Esophagus squamous epithelium (tissue), 5 donors: ENCODE measurements at places on chromosomes 16 and 17.

DNA sequence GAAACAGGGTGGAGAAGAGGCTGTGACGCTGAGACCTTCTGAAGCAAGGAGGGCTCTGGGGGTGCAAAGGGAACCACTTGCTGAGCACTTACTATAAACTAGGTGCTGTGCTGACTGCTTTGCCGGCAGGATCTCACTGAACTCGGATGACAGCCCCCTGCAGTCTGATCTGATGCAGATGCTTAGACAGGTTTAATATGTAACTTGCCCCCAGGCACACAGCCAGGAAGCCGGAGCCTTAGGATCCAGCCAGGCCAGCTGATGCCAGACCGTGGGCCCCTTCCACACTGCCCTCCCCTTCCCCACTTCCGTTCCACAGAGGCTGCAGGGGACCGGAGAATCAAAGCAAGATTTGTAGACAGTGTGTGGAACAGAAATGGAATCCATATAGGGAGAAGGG lies 23.1 kb downstream of the SPACA3 start:
- DNase-seq, result no peak

DNA sequence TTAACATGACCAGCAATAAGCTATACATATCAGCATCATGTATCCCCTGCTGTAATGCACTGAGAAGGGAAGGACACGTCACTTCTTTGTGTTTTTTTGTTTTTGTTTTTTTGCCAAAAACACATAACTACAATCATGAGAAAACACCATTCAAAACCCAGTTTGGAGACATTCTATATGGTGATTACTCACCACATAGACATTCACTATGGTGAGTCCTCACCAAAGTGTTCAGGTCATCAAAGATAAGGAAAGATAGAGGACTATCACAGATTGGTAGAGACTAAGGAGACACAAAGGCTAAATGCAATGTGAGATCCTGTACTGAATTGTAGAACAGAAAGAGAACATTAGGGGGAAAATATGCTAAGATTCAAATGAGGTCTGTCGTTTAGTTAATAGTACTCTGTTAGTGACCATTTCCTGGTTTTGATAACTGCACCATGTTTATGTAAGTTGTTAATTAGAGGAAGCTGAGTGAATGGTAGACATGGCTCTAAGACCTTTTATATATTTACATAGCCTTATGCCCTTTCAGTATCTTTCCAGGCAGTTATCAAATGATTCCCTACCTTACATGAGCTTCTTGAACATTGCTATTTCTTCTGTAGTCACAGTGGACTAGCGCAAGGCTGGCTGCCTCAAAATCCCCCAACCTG lies 46.6 kb downstream of the PIK3R5 start:
- no peak for DNase-seq

- DNase-seq, result no peak
Observed at GRCh38 chr16:48963901-48964615, 317.6 kb downstream of the CBLN1 start.

DNA sequence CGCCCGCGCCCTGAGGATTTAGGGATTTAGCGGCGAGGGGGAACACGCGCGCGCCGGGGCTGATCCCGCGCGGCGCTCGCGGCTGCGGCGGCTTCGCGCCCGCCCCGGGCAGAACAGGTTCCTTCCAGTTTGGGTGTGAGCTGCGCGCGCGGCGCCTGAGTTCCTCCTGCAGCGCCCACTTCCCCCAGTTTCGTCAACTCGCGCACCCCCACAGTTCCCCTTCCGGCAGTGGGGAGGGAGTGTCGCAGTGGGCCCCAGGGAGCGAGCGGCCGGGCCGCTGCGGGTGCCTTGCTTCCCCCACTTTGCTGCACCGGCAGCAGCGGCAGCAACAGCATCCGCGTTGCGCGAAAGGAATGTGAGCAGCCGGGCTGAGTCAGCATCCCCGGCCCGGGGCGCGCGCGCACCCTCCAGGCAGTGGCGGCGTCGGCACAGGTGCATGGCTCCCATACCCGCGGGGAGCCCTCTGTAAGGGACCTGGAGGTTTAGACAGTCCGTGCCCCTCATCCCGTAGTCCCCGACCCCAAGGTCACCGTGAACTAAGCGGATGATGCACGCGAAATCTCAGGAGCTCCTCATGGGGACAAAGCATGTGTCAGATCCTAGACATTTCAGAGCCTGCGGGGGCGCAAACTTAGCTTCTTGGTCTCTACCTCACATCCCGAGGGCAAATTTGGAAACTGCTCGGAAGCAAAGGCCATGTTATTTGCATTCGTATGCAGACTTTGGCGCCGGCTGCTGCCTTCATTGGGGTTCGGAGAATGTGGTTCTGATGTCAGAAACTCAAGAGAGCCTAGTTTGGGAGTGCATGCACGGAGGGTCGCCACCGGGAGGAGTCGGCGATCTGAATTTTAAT lies 767 bp downstream of the ARSG start:
- peak; percentile 73 for DNase-seq

GRCh38 chr17:50181591-50182560 lies 16.1 kb downstream of the SGCA start:
- DNase-seq, result no peak

DNA sequence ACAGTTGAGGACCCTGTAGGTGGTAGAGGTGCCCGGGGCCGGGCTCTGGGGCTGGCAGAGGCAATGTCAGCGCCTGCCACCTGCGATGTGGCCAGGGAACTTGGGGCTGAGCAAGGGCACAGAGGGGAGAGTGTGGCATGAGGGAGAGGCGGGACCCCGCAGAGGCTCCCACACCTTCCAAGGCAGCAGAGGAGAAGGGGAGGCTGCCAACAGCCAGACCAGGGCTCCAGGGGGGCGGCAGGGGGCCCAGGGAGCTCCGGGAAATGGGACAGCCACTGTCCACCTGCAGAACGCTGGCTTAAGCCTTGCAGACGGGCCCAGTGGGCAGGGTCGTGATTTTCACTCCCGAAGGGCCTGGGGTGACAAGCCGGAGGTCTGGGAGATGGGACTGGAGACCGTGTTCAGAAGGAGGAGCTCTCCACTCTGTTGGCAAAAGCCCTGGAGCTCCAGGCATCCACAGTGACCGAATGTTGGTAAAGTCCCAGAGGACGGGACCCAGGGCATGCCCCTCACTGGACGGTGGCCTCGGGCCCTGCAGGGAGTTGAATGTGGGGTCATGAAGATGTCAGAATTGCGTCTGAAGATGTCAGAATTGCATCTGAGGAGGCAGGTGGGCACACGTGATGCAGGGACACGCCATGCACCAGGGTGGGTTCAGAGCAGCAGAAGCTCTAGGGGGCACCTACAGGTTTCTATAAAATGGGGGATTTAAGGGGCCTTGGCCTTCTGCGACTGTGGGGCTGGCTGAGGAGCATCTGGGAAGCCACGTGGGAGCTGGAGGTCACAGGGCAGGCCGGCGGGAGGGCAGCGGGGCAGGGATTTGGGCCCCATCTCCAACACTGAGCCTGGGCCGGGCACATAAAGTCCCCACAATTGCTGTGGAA lies 18.6 kb downstream of the CD7 start:
- DNase-seq, result no peak

DNA sequence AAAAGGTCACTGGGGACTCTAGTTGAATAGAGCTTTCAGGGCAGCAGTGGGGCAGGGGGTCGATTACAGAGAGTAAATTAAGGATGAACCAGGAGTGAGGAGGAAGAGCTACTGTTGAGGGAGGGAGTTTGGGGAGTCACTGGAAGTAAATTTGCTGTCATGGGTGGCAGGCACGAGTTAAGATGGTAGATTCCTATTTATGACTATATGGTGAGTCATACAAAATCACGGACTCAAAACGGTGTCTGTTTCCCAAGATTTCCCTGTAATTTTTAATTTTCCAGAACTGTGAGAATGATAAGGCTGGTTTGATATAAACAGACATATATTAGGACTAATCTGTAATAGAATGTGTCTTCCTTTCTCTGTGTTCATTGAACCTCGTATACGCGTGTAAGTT lies 287.6 kb upstream of the GOT2 start:
- DNase-seq, result no peak

DNA sequence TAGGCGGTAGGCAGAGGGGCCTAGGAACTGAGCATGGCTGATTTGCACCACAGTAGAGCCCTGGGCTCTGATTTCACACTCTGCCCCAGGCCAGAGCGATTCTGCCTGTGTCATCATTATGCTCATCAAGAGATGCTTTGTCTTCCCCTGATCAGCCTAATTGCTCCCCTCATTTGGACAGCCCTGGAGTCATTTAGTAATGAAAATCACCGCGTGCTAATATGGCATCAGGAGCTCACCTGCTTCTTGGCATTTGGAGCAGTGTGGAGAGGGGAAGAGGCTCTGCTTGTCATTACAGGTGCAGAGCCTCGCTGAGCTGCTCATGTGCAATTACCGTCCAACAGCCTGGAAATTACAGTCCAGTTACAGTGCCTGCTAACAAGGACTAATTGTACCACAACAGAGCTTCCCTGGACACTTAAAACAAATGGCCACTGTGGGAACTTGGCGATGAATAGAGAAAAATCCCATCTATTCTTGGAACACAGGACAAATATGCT lies 157.1 kb upstream of the WSCD1 start:
- DNase-seq, result no peak

GRCh38 chr17:19713462-19713861 lies 2.9 kb downstream of the SLC47A2 start:
- DNase-seq, result no peak

- no peak for DNase-seq
Observed at GRCh38 chr17:8557176-8557806, 73.2 kb downstream of the MYH10 start.

GRCh38 chr17:48066656-48067055 lies 18.5 kb downstream of the NFE2L1 start:
- no peak for DNase-seq

GRCh38 chr16:49556249-49556605 lies 182.6 kb downstream of the C16orf78 start:
- no peak for DNase-seq

GRCh38 chr17:75090871-75091854 lies 3.4 kb downstream of the SLC16A5 start:
- DNase-seq, result no peak

DNA sequence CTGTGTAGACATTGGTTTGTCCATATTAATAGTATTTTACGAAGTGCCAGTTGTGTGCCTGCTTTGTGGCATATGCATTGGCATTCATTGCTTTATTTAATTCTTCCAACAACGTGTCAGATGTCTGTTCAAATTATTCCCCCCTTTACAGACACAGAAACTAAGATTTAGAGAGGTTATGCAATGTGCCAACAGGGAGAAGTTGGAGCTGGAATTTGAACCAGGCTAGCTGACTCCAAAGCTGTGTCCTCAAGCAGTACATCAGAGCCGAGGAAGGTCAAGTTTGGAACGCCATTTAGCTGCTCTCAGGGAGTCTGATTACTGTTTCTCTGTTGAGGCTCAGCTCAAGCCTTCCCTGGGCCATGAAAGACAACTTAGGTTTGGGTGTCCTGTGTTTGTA lies 232.3 kb downstream of the WWOX start:
- no peak for DNase-seq

DNA sequence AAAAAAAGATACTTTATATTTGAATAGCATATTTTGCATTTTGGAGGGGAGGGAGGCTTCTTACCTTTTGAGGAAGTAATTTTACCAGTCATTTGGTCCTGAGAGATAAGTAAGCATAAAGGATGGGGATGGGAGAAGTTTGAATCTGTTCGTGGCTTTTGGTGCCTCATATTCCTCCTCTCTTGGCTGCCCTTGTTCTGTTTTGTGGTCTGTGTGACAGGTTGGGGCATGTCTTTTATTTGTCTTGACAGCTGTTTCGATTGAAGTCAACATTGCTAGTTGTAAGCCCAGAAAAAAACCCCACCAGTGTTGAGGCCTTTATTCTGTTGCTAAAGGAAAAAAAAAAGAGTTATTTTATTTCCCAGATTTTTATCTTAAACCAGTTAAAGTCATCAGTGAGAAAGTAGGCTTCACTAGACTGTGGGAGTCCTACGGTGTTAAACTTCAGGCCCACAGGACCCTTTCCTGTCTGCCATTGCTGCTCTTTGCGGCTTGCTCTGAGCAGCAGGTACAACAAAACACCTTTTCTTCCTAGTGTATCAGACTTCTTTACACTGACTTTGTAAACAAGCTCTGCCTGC lies 11.4 kb downstream of the SLC7A6 start:
- DNase-seq, result no peak

DNA sequence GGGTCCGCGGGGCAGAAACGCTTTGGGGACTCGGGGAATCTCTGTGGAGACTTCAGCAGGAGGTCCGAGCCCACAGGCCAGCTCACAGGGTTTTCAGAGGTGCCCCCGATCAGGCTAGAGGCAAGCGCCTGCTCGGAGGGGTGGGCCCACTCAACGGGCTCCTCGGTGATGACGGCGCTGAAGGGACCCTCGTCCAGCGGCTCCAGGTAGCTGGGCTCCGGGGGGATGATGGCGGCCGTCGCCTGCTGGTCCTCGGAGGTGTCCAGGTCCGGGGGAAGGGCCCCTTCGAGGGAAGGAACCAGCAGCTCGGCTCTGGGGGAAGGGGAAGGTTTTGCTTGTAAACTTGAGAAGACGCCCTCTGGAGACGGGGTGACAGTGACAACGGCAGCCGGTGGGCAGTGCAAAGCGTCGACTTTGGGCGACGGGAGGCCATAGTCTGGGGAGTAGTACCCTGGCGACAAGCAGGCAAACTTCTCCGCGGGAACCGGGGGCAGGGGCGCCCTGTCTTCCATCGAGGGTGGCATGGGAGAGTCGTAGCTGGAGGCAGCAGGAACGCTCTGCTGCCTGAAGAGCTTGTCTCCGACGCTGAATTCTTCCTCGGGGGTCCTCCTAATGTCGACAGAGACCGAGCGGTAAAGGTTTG lies 63.2 kb downstream of the ZNF778 start:
- no peak for DNase-seq

DNA sequence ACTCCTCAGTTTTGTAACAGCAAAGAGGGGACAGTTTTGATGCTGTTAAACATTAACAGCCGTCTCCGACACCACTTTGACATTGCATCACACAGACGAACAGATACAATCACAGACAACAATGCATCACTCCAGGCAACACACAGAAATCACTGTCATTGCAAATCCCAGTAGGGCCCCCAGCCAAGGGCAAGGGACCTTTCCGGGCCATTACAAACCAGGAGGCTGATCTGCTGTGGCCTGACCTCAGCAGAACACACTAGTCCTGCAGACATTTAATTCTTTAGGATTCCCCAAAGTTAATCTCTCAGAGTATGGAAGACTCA lies 136.2 kb upstream of the RCVRN start:
- no peak for DNase-seq

DNA sequence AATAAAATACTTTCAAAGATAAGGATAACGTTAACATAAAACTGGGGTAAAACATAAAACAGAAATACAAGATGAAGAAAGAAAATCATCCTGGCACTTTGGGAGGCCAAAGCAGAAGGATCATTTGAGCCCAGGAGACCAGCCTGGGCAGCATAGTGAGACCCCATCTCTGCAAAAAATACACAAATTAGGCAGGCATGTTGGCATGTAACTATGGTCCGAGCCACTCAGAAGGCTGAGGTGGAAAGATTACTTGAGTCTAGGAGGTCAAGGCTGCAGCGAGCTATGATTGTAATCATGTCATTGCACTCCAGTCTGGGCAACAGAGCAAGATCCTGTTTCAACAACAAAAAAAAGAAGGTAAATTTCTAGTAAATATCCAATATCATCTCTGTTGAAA lies 19.6 kb downstream of the TAT start:
- DNase-seq, result no peak

DNA sequence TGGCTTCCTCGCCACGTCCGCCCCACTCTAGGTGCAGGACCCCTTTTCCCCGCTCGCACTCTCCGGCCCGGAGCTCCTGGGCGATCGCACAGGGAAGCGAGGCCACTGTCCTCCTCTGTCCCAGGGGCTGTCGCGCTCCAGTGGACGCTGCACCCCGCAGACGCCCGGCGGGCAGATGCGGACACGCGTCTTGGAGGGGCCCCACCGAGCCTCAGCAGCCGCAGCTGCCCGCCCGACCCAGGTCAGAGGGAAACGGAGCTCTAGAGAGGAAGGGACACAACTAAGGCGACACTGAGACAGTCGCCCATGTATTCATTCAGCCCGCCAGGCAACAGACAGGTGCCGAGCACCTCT lies 726 bp upstream of the SLC13A5 start:
- DNase-seq, result no peak
